ENCODE measurements at places on chromosomes 6 and 20. TPM values are rescaled to one million over a fixed set of nuclear protein-coding genes. Genes with fewer than 3 reads are reported as not detected.

The ENPP5 gene
- polyA plus RNA-seq, result 4.1 TPM

The SLC44A4 gene
- 6.2 TPM for polyA plus RNA-seq

The ARFGEF3 gene
- 1.2 TPM for polyA plus RNA-seq

The YTHDF1 gene
- polyA plus RNA-seq, result 16.8 TPM

The SLC17A1 gene
- polyA plus RNA-seq, result not detected

The LINC00237 gene
- polyA plus RNA-seq, result not detected

The ZNF165 gene
- 2.3 TPM for polyA plus RNA-seq
